HT-29 (cell line): ENCODE measurements at places on chromosomes 4 and X.

- DNase-seq: no peak
Observed at GRCh38 chrX:119677654-119677981, 15.3 kb downstream of the SEPTIN6 start.

GRCh38 chr4:1291996-1292702 lies 2.5 kb downstream of the MAEA start:
- no peak for DNase-seq

DNA sequence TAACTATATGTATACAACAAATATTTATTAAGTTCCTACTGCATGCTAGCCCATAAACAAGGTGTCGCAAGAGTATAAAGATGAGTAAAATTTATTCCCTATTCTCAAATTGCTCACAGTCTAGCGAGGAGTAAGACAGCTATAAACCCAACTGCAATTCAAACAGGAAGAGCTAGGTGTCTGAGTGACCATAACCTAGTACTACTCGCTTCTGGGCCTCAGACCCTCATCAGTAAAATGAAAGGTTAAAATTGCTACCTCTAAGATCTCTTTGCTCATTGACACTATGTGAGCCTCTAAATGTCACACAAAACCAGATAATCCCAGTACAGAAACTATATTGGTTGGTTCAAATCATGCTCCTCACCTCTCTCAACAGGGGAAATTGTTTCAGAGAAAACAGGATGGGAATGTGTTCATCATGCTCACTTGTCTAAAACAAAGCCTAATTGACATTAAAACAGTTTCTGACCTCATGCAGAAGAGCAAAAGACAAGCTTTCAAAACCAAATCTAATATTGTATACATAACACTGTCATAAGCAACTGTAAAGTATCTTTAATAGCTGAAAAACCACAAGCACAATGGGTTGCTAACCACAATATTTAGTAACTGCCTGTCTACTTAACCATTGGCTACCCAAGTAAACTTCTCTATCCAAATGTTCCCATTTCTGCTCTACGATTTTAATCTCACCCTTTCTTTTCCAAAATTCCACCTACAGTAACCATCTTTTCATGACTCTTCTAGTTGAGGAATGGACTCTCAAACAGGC lies 264.6 kb upstream of the FMR1 start:
- DNase-seq: no peak

GRCh38 chr4:114208574-114209151 lies 229.2 kb upstream of the ARSJ start:
- peak; percentile 10 for DNase-seq

DNA sequence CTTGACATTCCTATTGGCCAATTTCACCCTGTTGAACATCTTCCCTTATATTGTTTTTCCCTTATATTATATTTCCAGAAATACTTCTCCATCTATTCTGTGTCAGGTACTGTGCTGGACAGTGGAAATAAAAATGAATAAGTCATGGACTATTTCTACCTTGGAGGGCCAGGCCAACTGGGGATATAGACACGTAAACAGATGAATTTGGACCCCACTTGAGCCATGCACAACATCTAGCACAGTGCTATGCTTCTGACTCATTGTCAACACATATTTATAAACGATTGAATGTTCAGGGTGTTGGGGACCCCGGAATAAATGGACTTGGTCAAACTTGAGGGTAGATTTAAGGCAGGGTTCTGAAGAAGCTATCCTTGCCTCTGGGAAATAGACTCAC lies 111.1 kb downstream of the ANK2 start:
- DNase-seq: no peak

GRCh38 chrX:16963216-16963615 lies 16.8 kb downstream of the REPS2 start:
- DNase-seq: no peak

DNA sequence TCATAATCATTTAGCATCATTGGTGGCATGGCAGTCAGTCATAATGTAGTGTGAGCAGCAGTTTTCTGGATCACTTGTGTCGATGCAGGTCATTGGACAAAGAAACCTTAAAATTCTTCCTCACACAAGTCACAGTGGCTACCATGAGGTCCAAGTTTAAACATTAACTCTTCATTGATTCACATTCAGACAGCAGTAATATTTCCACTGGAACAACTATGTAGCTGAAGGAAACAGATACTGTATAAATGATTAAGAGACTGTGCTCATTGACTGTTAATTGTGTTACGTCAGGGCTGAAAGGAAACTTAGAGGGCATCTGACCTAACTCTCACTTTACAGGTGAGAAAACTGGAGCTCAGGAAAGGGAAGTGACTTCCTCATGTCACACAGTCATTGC lies 261.8 kb downstream of the KLHL13 start:
- DNase-seq: no peak

DNA sequence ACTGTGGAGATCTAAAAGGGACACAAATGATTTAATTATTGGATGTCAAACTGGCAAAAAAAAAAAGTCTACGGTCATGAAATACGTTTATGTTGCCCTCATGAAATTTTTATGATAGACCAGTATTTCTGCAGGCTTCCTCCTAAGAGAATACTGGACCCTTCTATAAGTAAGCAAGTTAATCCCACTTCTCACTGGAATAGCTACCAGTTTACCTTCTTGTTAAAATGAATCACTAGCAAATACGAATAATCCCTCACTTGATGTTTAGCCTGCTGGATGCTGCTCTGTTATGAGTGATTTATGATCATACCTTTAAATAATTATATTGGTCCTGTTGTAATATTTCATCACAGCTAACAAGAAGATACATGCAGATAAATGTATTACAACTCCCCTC lies 39.6 kb upstream of the GRID2 start:
- DNase-seq: no peak

GRCh38 chr4:11263208-11263607 lies 165.5 kb downstream of the HS3ST1 start:
- DNase-seq: no peak

DNA sequence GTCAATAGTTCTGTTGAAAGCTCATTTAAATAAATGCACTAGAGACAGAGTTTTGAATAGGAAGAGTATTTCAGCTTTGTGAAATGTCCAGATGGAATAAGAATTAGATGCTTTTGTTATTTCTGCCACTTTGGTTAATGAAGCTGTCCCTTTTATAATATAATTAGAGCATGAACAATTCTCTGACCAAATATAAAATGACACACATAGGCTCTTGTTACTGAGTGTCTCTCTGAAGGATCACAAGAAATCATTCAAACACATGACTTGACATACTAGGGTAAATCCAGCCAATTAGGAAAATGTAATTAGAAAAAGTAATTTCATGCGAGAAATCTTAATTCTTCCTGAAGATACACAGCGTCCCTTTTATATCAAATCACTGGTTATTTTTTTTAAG lies 68.4 kb upstream of the DDIT4L start:
- no peak for DNase-seq

GRCh38 chr4:114396808-114397207 lies 201.8 kb upstream of the UGT8 start:
- DNase-seq: peak; percentile 55

DNA sequence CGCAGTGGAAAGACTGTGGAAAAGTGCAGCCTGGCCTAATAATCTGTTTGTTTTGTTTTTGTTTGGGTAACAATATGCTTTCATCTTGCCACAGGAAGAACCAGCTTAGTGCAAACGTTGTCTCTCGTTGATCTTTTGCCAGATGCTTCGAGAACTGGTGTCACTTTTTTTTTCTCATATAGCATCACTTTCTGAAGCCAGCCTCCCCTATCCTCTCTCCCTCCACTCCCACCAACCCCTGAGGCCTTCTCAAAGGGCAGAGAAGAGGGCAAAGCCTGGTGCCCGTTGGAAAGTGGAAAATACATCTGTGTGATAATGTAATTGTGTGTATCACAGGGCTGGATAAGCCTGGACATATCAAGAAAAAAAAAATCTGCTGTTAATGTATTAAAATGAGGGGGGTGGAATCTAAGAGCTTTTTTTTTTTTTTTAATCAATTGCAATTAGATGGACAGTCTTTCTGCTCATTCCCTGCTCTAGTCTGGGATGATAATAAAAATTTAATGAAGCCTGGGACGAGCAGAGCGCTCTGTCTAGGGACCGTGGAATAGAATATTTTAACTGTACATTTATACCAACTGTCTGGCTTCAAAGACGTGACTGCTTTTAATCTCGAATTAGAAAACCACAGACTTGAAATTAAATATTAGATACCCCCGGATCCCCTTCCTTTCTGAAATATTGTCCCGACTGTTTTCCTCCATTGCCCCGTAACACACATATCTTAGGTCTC lies 8.1 kb downstream of the POU4F2 start:
- DNase-seq: no peak

GRCh38 chr4:119337010-119337409 lies 15.1 kb upstream of the FABP2 start:
- no peak for DNase-seq

DNA sequence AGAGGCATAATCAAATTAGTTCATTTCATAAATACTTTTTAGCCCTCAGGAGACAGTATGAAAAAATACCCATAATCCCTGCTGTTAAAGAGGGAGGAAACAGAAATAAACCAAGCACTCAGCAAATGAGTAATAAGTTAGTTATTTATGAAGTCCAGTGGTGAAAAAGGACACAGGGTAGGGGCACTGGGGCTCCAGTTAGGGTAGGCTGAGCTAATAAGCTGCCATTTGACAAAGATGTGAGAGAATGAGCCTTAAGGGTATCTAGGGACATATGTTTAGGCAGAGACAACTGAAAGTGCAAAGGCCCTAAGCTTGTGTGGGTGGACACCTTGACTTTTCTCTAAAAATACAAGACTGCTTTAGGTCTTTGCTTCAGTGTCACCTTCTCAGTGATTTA lies 94.4 kb downstream of the IL15 start:
- no peak for DNase-seq

- DNase-seq: no peak
Observed at GRCh38 chr4:71923070-71923469, 108.7 kb upstream of the NPFFR2 start.

DNA sequence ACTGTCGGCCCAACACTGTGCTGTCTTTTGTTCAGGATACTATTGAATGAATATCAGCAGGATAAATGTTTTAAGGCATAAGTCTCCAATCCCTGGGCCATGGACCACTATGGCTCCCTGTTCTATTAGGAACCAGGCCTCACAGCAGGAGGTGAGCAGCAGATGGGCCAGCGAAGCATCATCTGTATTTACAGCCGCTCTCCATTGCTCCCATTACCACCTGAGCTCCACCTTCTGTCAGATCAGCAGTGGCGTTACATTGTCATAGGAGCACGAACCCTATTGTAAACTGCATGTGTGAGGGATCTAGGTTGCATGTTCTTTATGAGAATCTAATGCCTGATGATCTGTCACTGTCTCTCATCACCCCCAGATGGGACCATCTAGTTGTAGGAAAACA lies 3.7 kb upstream of the APLN start:
- no peak for DNase-seq

DNA sequence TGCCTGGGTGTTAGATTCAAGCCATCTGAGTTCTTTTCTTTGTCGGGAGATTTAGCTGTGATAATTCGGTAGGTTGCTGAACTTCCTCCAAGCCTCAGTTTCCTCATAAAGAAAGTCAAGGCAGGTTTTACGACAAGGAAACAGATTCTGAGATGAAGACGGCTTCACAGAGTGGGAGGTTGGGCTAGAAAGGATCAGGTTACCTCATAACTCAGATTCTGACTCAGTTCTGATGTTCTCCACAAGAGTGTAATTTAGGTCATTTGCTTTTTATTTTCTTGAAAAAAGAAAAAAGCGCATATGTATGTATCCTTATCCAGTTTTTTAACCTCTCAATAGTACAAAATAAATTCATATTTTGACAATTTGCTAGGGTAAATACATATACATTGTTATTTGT lies 47.2 kb upstream of the ELOVL6 start:
- DNase-seq: no peak

DNA sequence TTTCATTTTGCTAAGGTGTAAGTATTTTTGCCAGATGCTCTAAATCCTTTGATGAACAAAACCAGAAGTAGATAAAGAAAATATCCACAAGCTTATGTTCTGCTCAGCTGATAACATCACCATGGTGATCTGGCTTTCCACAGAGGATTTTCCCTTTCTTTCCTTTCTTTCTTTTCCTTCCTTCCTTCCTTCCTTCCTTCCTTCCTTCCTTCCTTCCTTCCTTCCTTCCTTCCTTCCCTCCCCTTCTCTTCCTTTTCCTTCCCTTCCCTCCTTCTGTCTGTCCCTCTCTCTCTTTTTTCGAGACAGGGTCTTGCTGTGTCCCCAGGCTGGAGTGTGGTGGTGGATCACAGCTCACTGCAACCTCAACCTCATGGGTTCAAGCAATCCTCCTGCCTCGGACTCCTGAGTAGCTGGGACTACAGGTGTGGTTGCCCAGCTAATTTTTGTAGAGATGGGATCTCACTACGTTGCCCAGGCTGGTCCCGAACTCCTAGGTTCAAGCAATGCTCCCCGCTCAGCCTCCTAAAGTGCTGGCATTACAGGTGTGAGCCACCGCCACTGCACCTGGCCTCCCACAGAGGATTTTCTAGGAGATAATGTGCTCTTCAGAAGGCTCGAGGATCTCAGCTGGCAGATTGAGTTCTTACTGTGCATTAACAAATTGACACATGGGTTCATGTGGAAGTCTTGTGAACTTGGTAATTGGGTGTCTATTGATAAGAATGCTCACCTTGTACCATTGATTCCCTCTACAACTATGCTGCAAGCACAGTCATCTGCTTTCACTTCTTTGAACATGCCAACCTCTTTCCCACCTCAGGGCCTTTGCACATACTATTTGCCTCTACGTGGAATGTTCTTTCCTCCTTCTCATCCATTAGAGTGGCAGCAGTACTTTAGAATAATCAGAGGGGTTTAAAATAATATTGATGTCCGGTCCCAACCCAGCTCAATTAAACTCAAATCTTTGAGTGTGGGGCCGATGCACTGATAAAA lies 1.4 kb upstream of the RHOH start:
- no peak for DNase-seq

GRCh38 chrX:26789751-26790150 lies 573.8 kb downstream of the MAGEB5 start:
- no peak for DNase-seq

DNA sequence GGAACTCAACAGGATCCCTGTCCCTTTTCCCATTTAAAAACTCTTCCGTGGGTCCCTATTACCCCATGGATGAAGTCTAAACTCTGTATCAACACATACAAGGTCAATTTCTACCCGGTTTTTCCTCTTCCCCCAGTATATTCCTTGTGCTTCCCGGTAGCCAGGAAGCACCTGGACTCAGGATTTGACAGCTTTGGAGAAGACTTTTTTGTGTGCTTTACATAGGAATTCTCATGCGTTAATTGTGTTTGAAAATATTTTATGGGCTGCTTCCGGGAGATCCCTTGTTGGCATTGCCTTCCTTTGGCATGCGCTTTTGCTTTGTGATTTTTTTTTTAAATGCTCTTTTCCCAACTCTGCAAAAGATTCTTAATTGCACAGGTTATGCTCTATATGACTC lies 7.2 kb downstream of the SMS start:
- no peak for DNase-seq
